ENCODE measurements at places on chromosomes 4 and X. TPM values are rescaled to one million over a fixed set of nuclear protein-coding genes. Genes with fewer than 3 reads are reported as not detected.

The TMPRSS11D gene
- not detected for total RNA-seq

The FAM149A gene
- 1.1 TPM for total RNA-seq

The MAGEA1 gene
- 0.05 TPM for total RNA-seq

The CNGA1 gene
- total RNA-seq: not detected

The SNCA gene
- 0.25 TPM for total RNA-seq

The TCP11X2 gene
- not detected for total RNA-seq

The VEGFC gene
- 9.4 TPM for total RNA-seq

The ADAM29 gene
- total RNA-seq: not detected
